Left ventricle myocardium inferior (tissue), 1 donor: ENCODE measurements at places on chromosomes 12 and 14. TPM values are rescaled to one million over a fixed set of nuclear protein-coding genes. Genes with fewer than 3 reads are reported as not detected.

- no peak overlapping the region for H3K27ac ChIP-seq
- no peaks in the 10 kb centered on the region for H3K36me3 ChIP-seq
- H3K27me3 ChIP-seq, result peaks cover 11% of the 10 kb centered on the region
- DNase-seq, result no peak
- no peak overlapping the region for H3K4me3 ChIP-seq
Measured at GRCh38 chr12:129446696-129447095, 457.1 kb downstream of the TMEM132D start.

GRCh38 chr12:51171884-51172514 lies 936 bp downstream of the TFCP2 start:
- H3K4me1 ChIP-seq, result peaks cover 39% of the 10 kb centered on the region
- H3K27me3 ChIP-seq, result no peaks in the 10 kb centered on the region
- peak overlapping the region; percentile 94 for H3K27ac ChIP-seq
- DNase-seq, result no peak

DNA sequence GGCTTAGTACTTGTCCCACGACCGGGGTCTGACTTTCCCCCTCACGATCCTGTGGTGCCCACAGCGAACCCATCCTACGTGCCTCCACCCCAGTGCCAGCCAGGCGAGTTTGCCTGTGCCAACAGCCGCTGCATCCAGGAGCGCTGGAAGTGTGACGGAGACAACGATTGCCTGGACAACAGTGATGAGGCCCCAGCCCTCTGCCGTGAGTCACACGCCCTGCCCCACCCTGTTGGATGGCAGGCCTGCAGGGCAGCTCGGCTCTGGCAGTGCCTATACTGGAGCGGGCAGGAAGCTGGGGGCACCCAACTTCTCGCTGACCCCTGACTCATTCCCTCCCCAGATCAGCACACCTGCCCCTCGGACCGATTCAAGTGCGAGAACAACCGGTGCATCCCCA lies 18.3 kb upstream of the LRP1-AS start:
- H3K4me3 ChIP-seq, result no peak overlapping the region
- H3K4me1 ChIP-seq, result no peaks in the 10 kb centered on the region
- peaks cover 96% of the 10 kb centered on the region for H3K36me3 ChIP-seq
- DNase-seq, result no peak

DNA sequence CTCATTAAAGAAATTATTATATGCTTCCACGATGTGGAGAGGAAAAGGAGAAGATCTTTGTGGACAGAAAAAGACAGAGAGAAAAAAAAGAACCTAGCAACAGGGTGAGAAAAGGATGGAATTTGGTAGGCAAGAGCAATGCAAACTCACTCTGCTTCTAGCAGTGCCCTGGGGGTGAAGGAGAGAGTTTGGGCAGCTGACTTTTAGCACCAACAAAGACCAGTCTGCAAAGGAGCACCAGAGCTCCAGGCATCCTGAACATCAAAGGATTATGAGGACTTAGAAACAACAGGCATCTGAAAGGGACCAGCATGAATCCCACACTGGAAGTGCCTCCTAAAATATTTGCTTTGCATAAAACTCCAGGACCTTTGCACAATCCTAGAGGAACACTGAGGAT lies 32.8 kb upstream of the RERG start:
- no peaks in the 10 kb centered on the region for H3K4me1 ChIP-seq
- no peak overlapping the region for H3K4me3 ChIP-seq
- no peak overlapping the region for H3K27ac ChIP-seq
- DNase-seq, result no peak
- no peaks in the 10 kb centered on the region for H3K36me3 ChIP-seq

DNA sequence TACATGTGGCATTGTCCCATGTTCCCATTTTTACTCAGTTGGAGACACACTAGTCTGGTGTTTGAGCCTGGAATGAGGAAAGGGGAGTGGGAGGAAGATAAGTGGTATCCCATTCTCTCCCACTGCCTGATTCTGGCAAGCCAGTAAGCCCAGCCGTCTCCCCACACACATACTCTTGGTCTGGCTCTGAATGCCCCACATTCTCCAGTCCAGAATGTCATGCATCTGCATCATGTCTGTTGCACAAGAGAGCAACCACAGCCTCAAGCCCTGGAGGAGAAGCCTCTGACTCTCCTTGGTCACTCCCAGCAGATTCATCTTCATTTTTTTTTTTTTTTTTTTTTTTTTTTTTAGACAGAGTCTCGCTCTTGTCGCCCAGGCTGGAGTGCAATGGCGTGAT lies 48.0 kb downstream of the DRAM1 start:
- no peaks in the 10 kb centered on the region for H3K4me1 ChIP-seq
- H3K27me3 ChIP-seq, result no peaks in the 10 kb centered on the region
- no peak overlapping the region for H3K4me3 ChIP-seq
- peak; percentile 46 for DNase-seq

GRCh38 chr12:108004319-108004718 lies 124.8 kb upstream of the WSCD2 start:
- peaks cover 68% of the 10 kb centered on the region for H3K27me3 ChIP-seq
- no peaks in the 10 kb centered on the region for H3K36me3 ChIP-seq
- H3K4me3 ChIP-seq, result no peak overlapping the region

RGS6 gene
- 23.0 TPM for total RNA-seq

SDR9C7 gene
- not detected for total RNA-seq

- DNase-seq, result peak; percentile 4
- H3K27me3 ChIP-seq, result peaks cover 83% of the 10 kb centered on the region
- H3K36me3 ChIP-seq, result no peaks in the 10 kb centered on the region
- no peaks in the 10 kb centered on the region for H3K4me1 ChIP-seq
- H3K4me3 ChIP-seq, result no peak overlapping the region
Measured at GRCh38 chr14:101604228-101604934, 43.1 kb downstream of the DIO3 start.

C12orf56 gene
- not detected for total RNA-seq

GRCh38 chr12:103114296-103115055 lies 157.0 kb downstream of the ASCL1 start:
- DNase-seq, result no peak
- H3K36me3 ChIP-seq, result no peaks in the 10 kb centered on the region
- no peak overlapping the region for H3K27ac ChIP-seq
- no peaks in the 10 kb centered on the region for H3K4me1 ChIP-seq
- no peak overlapping the region for H3K4me3 ChIP-seq

DNA sequence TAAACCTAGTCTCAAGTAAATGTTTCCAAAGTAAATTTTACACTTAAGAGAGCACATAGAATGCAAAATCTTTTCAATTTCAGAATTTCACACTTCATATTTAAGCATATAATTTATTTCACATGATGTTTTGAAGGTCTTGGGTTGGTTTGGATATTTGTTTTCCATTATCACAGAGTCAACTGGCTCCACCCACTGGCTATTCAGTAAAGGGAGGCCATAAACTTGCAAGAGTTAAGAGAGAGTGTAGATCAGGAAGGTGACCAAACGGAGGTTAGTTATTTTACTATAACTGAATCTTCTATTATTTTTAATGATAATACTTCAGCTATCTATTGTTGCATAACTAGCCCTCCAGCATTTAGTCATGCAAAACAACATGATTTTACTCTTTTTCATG lies 6.2 kb upstream of the CPNE8 start:
- no peak overlapping the region for H3K27ac ChIP-seq
- no peaks in the 10 kb centered on the region for H3K27me3 ChIP-seq
- H3K36me3 ChIP-seq, result no peaks in the 10 kb centered on the region
- peaks cover 8% of the 10 kb centered on the region for H3K4me1 ChIP-seq
- no peak for DNase-seq

GPR84 gene
- not detected for total RNA-seq

DNA sequence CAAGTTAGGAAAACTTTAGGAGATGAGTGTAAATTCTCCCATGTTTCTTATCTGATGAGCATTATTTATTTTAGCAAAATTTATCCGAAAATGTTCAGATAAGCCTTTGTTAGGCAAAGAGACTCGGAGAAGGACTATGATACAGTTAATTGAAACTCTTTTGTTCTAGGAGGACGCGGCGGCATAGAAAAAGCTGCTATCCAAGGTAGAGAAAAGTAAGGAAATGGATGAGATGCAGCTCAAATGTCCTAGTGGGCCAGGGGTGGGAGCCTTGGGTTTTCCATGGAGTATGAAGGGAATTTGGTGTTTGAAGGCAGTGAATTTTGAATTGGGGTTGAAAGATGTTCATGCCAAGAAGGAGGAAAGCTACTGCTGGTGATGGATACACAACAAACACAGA lies 1504.5 kb downstream of the AACS start:
- H3K27me3 ChIP-seq, result no peaks in the 10 kb centered on the region
- H3K4me3 ChIP-seq, result no peak overlapping the region
- H3K27ac ChIP-seq, result no peak overlapping the region
- DNase-seq, result no peak
